ENCODE measurements at places on chromosomes 13 and 19. TPM values are rescaled to one million over a fixed set of nuclear protein-coding genes. Genes with fewer than 3 reads are reported as not detected.

Gene SSC5D
- total RNA-seq: 77.4 TPM

Gene C19orf85
- total RNA-seq: not detected

Gene ELSPBP1
- not detected for total RNA-seq

Gene ATP8A2
- total RNA-seq: 0.72 TPM

Gene FGF14
- under 0.01 TPM for total RNA-seq

Gene IFI30
- 126 TPM for total RNA-seq
